ENCODE measurements at places on chromosomes 11 and 22.
A peak's percentile ranks its signal among the peaks of the same experiment; 100 is the strongest.

DNA sequence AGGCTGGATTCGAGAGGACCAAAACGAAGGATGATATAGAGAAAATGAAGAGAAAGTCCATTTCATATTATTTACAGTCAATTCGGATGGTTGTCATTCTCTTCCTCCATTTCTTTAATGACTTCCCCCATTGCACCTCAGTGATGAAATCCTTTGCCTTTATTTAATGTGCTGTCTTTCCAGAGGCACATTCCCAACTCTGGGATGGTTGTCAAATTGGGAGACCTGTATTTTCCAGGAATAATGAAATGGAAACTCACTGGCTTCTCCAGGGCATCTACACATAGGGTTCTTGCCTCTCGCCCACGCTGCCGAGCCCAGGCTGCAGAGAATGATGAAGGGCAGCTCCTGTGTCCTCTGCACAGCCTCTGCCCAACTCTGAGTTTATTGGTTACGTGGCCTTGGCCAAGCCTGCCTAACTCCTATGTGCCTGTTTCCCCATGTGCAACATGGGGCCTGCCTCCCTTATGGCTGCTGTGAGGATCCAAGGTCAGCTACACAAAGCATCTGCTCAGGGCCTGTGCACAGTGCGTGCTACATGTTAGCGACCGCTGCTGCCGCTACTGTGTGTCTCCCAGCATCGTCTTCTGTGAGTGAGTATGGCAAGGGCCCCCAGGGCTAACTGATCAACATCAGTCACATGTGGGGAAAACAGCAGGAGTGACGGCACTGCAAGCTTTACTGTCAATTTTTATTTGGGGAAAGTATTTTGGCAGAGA, 81.5 kb upstream of the BID start:
- DNase-seq = no peak

DNA sequence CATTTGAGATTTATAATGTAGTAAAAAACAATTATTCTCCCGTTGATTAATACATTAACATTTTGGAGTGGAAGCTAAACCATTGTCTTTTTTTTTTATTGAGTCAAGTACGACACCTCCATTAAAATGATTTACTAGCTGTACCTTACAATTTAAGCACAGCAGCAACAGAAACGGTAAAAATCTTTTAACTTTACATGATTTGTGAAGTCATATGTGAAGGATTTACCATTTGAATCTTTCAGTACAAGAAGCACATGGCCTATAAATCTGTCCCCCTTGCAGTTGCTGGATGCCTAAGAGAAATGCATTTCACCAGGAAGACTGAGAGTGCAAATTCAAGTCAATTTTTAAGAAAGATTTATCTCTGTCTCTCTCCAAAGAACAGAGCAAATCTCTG, 324.6 kb downstream of the CADM1 start:
- peak; percentile 62 for DNase-seq

- DNase-seq = peak; percentile 49
Measured at GRCh38 chr11:86800076-86800959, at the start of gene PRSS23. TSS of gene PRSS23 (plus strand) at chr11:86800542. CDS start at chr11:86807644, 7,102 bp downstream.

DNA sequence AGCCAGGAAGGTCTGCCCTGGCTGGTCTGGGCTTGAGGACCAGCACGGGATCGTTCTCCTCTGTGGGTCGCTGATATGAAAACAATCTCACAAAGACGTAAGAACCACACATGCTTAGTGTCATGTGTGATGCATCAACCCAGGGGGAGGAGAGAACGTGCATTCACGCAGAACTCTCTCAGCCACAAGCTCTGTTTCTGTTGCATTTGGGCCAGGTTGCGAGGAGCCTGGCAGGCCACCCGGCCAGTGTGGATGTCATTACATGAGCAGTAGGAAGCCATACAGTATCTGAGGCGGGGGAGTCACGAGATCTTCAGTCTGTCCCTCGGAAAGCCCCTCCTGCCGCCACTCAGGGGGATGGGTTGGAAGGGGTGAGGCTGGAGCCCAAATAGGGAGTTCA, 53.1 kb upstream of the KCNQ1OT1 start:
- no peak for DNase-seq

DNA sequence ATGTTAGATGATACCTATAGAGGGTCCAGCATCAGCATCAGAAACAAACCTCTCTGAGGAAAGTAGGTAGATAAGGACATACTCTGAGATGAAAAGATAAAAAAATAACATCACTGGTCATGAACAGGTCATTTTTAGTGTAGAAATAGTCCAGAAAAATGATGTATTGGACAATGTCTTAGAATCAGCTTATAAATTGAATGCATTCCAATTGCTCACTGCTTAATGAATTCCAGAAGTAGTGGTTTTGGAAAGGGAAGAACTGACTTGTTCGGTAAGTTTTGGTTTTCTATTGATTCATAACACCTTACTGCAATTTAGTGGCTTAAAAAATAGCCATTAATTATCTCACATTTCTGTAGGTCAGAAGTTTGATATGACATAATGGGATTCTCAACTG, 929.5 kb upstream of the CCDC90B start:
- peak; percentile 5 for DNase-seq

GRCh38 chr11:62601372-62602140, at the start of gene MTA2:
TSS of gene MTA2 (minus strand) at chr11:62601865. CDS start at chr11:62601450, 415 bp downstream.
- peak; percentile 97 for DNase-seq

GRCh38 chr11:64894070-64894811, 15.8 kb upstream of the EHD1 start:
- peak; percentile 53 for DNase-seq

- no peak for DNase-seq
Measured at GRCh38 chr11:1476940-1477736, 9.4 kb downstream of the MOB2 start.

GRCh38 chr11:6357222-6357621, 33.1 kb upstream of the SMPD1 start:
- peak; percentile 76 for DNase-seq
